ENCODE measurements at places on chromosomes 2 and 18.
A peak's percentile ranks its signal among the peaks of the same experiment; 100 is the strongest.

GRCh38 chr2:179298666-179299065, 34.0 kb upstream of the SESTD1 start:
- DNase-seq: no peak

GRCh38 chr2:40118622-40119021, 333.3 kb downstream of the SLC8A1 start:
- DNase-seq: no peak

DNA sequence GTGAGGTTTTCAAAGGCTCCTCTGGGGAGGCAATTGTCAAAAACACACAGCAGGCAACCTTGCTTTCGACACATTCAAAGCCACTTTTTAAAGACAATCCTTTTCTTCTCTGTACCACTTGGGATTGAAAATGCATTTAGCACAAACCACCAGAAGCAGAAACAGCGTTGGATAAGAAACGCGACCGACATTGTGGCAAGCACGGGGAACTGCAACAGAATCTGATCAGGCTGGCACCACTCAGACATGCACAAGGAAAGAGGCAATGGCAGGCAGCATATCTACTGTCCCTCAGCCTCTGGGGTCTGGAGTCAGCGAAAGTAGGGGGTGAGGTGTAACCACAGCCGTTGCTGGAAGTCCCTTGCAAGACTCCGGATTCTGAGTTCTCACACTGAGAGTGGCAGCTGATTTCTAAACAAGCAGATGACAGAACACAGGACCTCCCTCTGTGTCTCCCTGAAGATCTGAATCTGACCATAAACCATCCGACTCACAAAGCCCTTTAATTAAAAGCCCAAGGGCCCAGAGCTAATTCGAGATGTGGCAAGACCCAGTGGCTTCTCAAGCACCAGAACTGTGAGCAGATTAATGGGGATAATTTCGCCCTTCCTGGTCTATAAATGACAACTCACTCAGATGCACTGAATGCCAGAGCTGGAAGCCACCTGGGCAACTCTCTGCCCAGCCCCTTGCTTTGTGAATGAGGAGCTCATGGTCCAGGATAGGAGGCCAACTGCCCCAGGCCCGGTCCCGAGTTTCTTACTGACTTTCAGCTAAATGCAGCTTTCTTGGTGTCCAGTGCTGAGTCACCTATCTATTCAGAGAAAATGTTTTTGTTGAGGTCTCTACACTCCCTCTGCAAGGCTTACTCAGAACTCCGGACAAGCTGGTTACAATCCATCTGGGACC, 29.6 kb downstream of the CYRIA start:
- DNase-seq: no peak

- no peak for DNase-seq
These were observed 24.5 kb upstream of the HPCAL1 start for GRCh38 chr2:10278029-10278762.

DNA sequence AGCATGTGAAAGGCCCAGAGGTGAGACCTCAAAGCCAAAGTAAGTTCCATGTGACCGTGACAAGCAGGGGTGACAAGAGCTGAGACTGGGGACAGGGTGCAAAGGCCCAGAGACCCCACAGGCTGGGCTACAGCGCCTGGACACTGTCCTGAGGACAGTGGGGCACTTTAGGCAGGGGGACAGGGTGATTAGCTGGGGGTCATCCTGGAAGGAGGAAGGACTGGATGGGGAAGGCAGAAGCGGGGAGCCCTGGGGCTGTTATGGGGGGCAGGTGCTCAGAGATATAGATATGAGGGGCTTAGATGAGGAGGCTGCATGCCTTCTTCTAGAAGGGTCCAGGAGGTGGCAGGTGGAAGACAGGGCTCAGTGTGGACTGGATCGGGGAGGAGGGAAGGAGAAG, 31.5 kb downstream of the KIF1A start:
- DNase-seq: no peak

DNA sequence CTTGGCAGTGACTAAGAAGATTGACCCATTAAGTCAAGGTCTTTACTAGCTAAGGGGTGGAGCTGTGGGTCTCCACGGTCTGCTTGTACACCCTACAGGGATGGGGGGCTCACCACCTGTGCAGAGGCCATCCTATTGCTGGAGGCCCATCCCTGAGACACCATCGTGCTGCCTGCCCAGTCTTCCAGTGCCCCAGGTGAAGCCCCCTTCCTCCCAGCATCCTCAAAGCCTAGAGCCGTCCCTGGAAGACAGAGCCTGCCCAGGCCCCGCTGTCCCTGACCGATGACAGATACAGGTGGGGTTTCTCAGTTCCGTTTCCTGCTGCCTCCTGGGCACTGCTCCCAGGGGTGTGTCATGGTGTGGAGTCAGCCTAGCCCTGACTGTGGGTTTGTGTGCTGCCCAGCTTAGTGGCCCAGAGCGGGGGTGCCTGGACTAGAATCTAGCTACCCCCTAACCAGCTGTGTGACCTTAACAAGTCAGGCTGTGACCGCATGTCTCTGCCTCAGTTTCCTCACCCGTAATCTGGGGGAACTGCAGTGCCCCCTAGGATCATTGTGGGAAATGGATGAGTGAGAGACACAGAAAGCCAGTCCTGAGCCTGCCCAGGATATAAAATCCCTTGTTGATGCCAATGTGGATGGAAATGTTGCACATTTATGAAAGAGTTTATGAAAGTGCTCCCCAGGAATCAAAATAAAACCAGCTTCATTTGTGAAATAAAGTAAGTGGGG, 2.0 kb downstream of the OTOS start:
- no peak for DNase-seq

- DNase-seq: no peak
These were observed 122.5 kb downstream of the CNTNAP5 start for GRCh38 chr2:124147552-124147951.

- DNase-seq: no peak
These were observed 50.9 kb upstream of the OTOF start for GRCh38 chr2:26528836-26529235.

GRCh38 chr2:72367530-72368225, 220.0 kb upstream of the CYP26B1 start:
- DNase-seq: no peak

DNA sequence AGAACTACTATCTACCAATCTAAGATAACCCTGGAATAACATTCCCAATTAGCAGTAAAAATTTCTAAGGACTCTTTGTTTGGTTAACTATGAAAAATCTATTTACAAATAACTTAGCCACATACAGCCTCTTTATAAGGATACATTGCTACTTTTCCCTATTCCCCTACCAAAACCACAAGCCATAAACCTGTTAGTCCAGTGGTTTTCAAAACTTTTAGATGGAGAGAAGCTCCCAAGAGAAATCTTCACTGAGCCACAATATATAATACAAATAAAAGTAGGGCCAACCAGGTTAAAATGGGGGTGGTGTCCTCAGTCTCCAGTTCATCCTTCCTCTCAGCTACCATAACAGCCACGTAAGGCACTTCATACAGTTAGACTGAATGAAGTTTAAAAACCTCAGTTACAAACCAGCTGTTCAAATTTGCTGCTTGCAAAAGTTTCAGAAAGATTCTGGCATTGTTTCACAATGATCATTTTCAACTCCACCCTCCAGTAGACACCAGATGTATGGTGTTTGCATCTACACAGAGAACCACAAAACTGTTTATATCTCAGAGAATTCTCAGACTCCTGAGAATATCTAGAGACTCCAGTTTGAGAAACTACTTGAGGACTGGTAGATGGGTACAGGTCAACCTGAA, 26.0 kb downstream of the SOS1 start:
- no peak for DNase-seq

DNA sequence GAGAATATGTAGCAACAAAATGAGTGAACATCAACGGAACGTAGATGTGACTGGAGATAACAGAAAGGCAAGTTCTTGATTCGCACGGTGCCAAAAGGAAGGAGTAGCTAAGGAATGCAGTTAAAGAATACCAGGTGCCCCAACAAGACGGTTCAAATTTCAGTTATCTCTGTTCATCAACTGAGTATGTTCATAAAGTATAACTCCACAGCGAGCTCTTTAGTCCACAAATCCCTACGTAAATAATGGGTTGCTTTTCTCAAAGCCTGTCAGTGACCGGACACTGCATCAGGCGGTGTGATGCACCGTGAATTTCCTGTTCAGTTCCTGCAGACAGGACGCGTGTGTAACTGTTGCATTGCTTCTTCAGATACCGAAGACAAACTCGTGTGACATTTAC, 91.8 kb downstream of the NOL10 start:
- DNase-seq: no peak

DNA sequence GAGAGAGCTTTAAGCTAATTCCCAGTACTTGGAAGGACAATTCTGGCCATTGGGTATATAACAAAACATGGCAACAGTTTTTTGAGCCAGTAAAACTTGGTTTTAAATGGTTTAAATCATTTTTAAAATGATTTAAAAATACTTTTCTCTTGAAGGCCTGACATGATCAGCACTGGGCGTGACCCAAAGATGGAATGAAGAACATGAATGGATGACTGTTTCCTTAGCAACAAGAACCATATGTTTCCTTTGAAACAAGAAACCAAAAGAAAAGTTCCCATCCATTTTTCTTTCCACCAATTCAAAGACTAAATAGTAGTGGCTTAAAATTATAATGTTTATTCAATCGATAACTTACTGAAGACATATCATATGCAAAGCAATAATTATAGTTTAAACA, 348.3 kb upstream of the FIGN start:
- no peak for DNase-seq

GRCh38 chr2:46610021-46610420, 130.7 kb downstream of the TMEM247 start:
- no peak for DNase-seq

DNA sequence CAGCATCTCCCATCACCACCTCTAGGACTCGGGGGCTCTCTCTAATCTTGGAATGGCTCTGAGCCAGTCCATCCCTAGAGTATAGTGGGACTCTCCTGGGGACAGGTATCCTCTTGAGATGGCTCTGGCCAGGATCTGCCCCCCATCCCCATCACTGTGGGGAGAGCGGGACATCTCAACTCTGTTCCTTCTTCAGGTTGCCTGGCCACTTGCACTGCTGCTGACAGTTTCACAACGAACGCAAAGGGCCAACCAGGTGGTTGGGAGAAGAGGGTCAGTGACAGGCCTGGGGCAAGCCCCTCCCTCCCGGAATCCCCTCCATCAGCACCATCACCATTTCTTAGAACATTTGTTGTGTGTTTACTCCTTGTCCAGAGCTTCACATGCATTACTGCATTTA, 62.6 kb downstream of the CIB4 start:
- DNase-seq: no peak

GRCh38 chr2:174682578-174683391, 81.5 kb downstream of the CHRNA1 start:
- peak; percentile 10 for DNase-seq

DNA sequence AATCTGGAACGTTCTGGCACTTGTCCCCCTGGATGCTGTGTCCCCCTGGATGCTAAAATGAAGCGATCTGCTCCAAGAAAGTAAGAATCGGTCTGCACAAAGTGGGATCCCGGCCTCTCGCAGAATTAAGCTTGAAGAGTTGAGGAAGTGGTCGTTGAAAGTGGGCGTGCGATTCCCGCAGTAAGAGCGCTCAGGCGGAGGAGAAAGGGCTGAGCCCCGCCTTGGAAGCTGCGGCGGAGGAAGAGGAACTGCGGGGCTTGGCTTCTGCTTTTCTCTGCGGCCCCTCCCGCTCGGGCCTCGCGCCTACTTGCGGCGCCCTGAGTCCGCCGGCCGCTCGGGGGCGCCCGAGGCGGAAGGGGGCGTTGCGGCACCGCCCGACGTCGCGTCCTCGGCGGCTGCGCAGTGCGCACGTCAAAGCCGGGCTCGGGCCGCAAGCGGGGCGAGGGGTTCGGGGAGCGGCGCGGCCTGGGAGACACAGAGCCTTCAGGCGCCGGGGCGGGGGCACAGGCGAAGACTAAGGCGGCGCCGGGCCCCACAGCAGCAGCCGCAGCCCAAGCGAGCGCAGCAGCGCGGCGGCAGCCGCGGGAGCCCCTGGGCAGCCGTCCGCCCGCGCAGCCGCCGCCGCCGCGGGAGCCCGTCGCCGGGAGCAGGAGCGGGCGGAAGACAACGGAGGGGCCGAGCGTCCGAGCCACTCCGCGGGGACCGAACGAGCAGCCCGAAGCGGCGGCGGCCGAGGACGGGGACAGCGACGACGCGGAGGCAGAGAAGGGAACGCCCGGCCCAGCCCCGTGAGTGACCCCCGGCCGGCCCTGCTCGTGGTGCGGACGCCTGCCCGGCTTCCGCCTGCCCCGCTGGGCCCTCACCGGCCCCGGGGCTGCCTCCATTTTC, at the start of gene CAB39:
Gene CAB39 (plus strand): TSS at position 400 of the 888 bp plus-strand sequence. CDS start 47,160 bp downstream, outside the sequence.
- peak; percentile 81 for DNase-seq

- no peak for DNase-seq
These were observed 88.3 kb downstream of the RBMS1 start for GRCh38 chr2:160405077-160405867.

DNA sequence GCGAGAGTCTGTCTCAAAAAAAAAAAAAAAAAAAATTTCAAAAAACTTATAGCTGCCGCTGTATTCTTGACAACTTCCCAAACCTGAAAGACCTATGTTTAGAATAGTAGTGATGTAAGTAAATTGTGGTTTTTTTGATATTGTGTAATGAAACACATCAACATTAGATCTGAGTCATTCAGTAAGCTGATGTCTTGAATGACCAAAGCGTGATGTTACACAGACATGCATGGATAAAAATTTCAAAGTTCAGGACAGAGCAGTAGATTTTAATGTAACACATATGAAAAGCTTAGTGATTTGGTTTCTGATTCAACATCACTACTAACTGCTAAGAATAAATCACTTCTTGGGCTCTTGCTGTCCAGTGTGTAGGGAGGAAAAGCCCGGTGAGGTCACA, 69.3 kb upstream of the MEX3C start:
- DNase-seq: no peak

DNA sequence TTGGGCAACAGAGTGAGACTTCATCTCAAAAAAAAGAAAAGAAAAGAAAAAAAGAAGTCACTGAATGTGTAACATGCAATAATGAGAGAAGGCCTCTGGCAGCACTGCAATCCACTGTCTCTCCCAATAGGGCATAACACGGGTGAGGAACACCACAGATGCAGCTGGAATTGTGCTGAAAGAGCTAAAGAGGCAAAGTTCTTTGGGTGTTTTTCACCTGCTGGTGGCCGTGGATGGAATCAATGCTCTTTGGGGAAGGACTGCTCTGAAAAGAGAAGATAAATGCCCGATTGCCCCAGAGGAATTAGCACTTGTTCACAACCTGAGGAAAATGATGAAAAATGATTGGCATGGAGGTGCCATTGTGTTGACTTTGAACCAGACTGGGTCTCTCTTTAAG, 31.0 kb upstream of the CYBRD1 start:
- no peak for DNase-seq

DNA sequence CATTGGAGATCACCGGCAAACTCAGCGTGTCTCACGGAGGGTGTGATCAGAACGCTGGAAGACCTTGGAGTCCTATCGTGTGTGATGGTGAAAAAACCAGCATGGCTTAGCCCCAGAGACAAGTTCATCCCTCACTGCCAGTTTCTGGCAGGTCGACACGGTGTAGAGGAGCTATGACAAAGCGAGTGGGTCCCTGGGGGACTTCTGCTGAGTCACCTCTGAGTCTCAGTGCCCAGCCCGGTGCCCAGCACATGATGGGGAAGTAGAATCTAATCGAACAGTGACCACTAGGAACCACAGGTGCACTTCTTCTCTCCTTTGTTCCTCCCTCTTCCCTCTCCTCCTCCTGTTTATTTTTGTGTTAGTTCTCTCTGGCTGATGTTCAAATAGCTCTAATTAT, 45.9 kb upstream of the KCNF1 start:
- DNase-seq: no peak

GRCh38 chr2:58146707-58147106, 94.4 kb downstream of the FANCL start:
- peak; percentile 4 for DNase-seq
